Thoracic aorta (tissue), 2 donors: ENCODE measurements at places on chromosomes 12 and 14. TPM values are rescaled to one million over a fixed set of nuclear protein-coding genes. Genes with fewer than 3 reads are reported as not detected.

GRCh38 chr14:67426983-67427606, 15.1 kb upstream of the PLEK2 start:
- no peaks in the 10 kb centered on the region for H3K27me3 ChIP-seq
- no peaks in the 10 kb centered on the region for H3K4me1 ChIP-seq
- H3K36me3 ChIP-seq: no peaks in the 10 kb centered on the region

- peaks cover 6% of the 10 kb centered on the region for H3K4me1 ChIP-seq
- H3K27me3 ChIP-seq: no peaks in the 10 kb centered on the region
- H3K36me3 ChIP-seq: no peaks in the 10 kb centered on the region
- no peak for DNase-seq
- H3K27ac ChIP-seq: no peak overlapping the region
Observed at GRCh38 chr14:91416744-91417119, 888 bp downstream of the CCDC88C start.

DNA sequence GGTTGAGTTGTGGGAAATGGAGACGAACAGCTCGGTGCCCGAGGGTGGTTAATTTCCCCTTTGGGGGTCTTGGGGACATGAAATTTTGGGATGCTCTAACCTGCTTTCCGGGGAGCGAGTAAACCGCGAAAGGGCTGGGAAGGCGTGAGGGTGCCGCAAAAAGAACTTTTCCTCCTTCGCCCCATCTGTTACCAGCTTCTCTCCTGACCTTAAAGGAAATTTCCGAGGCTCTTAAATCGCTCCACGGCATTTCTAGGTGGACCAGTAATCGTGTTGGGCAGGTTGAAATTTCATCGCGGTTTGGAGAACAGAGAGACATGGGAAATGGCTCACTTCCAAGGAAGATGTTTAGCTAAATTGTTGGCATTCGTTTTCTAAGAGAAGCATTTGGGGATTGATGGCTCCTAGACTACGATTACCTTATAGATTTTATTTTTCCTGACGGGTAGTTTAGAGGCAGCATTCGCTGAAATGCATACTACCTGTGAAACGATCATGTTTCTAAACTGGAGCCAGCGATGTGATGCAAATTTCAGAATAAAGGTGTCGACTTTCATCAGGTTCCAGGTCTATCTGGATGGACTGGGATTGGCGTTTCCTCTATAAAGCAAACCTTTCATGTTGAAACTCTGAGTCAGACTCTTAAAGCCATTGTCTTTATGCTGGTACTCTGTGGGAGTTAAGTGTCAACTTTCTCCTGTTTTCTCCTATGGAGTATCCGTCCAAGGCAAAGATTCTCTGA, 414.5 kb downstream of the PCNX1 start:
- peak overlapping the region; percentile 97 for H3K4me3 ChIP-seq
- no peaks in the 10 kb centered on the region for H3K36me3 ChIP-seq
- no peaks in the 10 kb centered on the region for H3K27me3 ChIP-seq
- peak overlapping the region; percentile 99 for H3K27ac ChIP-seq
- H3K4me1 ChIP-seq: peaks cover 22% of the 10 kb centered on the region

DNA sequence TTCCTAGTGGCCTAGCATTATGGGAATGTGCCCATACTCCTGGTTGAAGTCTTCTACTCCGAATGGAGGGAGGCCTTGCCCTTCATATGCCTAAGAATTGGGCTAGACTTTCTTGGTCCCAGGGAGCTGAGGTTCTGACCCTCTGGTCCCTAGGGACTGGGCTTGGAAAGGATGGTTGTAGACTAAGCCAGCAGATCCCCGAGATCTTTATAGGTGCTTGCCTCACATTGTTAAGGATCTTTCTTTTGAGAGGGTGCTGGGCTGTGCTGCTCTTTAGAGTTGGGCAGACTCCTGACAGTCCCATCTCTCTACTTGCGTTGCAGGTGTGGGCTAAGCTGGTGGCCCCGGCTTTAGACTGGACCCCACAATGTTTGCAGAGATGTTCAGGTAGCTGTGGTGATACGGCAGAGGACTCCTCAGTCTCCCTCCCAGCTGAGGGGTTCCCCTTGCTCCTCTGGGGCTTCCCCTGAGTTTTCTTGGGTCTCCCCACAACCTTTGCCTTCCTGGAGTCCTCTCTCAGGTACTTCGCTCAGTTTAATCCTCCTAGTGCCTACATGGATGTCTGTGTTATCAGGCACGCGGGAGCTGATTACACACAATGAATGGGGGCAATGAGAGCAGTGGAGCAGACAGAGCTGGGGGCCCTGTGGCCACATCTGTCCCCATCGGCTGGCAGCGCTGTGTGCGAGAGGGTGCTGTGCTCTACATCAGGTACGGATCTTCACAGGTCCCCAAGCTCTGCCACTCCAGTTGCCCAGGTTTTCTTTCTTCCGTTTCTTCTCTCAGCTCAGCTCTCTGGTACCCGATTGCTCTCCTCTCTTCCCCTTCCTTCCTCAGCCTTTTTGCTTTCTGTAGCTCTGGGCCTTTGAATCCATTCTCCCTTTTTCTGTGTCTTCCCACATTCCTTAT, 1.3 kb downstream of the MBD6 start:
- peak overlapping the region; percentile 90 for H3K4me3 ChIP-seq
- H3K4me1 ChIP-seq: peaks cover 26% of the 10 kb centered on the region
- no peaks in the 10 kb centered on the region for H3K27me3 ChIP-seq
- DNase-seq: no peak
- peak overlapping the region; percentile 99 for H3K27ac ChIP-seq

PLBD1 gene
- total RNA-seq: 12.8 TPM

NKX2-1 gene
- total RNA-seq: not detected

DNA sequence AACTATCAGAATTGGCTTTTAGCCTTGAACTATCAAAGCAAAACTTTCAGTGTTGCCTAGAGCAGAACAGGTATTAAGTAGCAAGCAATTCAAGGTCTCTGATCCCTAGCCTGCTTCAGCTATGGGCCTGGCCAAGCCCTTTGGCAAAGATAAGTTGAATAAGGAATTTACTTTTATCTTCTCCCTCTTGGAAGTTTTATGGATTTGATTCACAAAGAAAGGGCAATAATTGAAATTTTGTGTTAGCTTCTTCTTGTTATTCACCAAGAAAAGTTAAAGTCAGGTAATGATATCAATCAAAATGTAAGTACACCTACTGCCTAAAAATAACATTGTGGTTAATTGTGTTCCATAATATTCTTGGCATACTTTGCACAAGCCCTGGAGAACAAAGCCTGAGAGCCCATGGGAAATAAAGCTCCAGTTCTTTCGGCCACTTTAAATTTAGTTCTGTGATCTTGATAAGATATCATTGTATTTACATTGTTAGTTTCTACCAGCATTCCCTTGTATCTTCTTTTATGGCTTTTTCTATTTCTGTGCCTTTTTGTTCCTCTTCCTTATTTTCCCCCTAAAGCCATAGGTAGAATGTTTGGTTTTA, 158.0 kb downstream of the RAD51B start:
- no peaks in the 10 kb centered on the region for H3K36me3 ChIP-seq
- no peaks in the 10 kb centered on the region for H3K4me1 ChIP-seq
- no peak overlapping the region for H3K27ac ChIP-seq

TBC1D30 gene
- 19.0 TPM for total RNA-seq

DNA sequence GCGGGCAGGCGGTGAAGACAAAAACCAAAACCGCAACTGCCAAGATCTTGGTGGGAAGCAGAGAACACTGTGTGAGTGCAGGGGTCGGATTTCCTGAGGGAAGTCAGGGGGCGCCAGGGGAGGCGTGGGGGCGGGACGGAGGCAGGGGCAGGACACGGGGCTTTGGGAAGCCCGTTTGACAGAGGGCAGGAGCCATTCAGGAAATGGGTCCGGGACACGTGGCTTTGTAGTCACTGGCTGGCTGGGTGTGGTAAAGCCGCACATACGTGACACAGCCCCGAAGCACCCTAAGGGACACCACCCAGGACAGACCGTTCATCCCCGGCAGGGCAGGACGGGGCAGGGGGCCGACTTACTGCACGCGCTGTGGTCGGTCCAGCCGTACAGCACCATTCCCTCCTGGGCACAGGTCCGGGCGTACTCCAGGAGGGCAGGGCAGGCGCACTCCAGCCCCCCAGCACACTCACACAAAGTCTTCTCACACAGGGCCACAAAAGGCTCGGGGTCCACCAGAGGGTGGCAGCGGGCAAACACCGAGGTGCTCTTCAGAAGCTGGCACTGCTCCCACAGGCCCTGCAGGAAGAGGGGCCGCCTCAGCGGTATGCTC, 49.4 kb downstream of the VWF start:
- DNase-seq: no peak
- H3K4me3 ChIP-seq: peak overlapping the region; percentile 56
- H3K27ac ChIP-seq: no peak overlapping the region
- H3K4me1 ChIP-seq: no peaks in the 10 kb centered on the region
- no peaks in the 10 kb centered on the region for H3K27me3 ChIP-seq

GPR84 gene
- 2.3 TPM for total RNA-seq

- H3K4me1 ChIP-seq: no peaks in the 10 kb centered on the region
- no peaks in the 10 kb centered on the region for H3K27me3 ChIP-seq
- no peak overlapping the region for H3K4me3 ChIP-seq
- no peak overlapping the region for H3K27ac ChIP-seq
- H3K36me3 ChIP-seq: no peaks in the 10 kb centered on the region
- DNase-seq: no peak
Observed at GRCh38 chr12:115273456-115273855, 589.5 kb upstream of the TBX3 start.

TSHR gene
- total RNA-seq: 0.63 TPM

GRCh38 chr14:23697680-23698079, 61.5 kb downstream of the DHRS2 start:
- no peaks in the 10 kb centered on the region for H3K4me1 ChIP-seq
- no peak for DNase-seq
- H3K4me3 ChIP-seq: no peak overlapping the region
- no peak overlapping the region for H3K27ac ChIP-seq

DNA sequence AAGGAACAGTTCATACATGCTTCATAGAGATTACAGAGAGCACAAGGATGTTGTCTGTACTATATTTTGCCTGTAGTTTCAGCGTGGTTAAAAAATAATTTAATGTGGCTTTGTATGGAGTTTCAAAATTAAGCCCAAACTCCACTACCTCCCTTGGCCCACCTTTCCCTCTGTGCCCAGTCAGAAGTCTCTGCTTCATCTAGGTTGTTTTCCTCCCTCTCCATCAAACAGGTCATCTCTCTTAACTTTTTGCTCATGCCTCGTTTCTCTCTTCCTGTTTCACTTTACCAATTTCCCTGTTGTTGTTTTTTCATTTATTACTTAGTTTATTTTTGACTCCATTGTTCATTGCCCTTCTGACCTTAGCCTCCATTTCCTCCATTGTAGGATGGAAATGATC, 94.9 kb upstream of the NEDD1 start:
- H3K4me3 ChIP-seq: no peak overlapping the region
- DNase-seq: no peak
- no peaks in the 10 kb centered on the region for H3K4me1 ChIP-seq
- H3K36me3 ChIP-seq: no peaks in the 10 kb centered on the region
- H3K27me3 ChIP-seq: no peaks in the 10 kb centered on the region
